ENCODE measurements at places on chromosomes 1 and 21.

DNA sequence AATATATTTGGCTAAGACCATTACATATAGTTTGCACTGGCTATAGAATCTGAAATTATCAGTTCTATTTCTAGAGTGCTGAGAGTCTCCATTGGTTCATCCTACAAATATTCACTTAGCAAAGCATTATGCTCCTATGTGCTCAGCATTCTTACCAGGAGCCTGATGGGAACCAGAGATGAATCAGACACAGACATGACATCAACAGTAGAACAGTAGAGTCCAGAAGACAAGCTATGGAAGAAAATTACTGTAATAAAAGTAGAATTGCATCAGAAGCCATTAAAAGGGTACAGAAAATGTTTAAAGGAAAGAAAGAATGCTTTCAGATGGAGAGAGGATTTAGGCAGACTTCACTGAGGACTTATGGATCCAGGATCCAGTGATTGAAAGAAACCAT lies 271.7 kb upstream of the SNX7 start:
- DNase-seq: no peak

DNA sequence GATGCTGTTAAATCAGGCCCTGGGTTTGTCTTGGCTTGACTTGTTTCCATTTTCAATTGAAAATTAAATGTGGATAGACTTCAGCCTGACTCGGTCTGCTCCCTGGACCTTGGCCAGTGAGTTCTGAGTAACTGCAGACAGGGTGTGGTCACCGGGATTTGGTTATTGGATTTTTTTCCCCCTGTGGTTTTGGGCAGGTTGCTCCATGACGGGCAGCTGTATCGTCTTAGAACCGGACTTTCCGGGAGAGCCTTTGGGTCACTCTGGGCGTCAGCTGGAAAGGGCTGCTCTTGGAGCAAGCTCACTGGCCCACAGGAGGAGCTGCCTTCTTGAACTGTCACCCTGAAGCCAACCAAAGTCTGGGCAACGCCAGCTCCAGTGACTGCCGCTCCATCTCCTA lies 75.0 kb downstream of the CLIC6 start:
- DNase-seq: no peak

DNA sequence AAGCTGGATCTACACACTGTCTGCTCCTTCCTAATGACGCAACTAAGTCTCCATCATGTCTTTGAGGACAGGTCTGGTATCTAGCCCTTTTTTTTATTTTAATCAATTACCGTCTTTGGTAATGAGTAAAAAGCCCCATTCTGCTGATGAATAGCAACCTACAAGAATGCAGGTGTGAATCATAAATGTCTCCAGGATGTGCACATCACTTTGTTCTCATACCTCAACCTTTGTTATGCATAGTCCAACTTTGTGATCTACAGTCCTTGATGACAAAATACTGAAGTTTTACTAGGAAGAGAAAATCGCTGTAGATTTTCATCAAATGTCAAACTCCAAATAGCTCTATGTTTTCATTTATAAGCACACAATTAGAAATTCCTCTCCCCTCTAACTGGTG lies 39.3 kb downstream of the PLPPR5 start:
- DNase-seq: no peak

GRCh38 chr1:206979379-206980043 lies 9.3 kb upstream of the FCAMR start:
- DNase-seq: peak; percentile 62

GRCh38 chr1:221718381-221719277 lies 23.3 kb downstream of the DUSP10 start:
- DNase-seq: no peak

GRCh38 chr1:6547301-6547700 lies 7.0 kb downstream of the NOL9 start:
- DNase-seq: peak; percentile 26

DNA sequence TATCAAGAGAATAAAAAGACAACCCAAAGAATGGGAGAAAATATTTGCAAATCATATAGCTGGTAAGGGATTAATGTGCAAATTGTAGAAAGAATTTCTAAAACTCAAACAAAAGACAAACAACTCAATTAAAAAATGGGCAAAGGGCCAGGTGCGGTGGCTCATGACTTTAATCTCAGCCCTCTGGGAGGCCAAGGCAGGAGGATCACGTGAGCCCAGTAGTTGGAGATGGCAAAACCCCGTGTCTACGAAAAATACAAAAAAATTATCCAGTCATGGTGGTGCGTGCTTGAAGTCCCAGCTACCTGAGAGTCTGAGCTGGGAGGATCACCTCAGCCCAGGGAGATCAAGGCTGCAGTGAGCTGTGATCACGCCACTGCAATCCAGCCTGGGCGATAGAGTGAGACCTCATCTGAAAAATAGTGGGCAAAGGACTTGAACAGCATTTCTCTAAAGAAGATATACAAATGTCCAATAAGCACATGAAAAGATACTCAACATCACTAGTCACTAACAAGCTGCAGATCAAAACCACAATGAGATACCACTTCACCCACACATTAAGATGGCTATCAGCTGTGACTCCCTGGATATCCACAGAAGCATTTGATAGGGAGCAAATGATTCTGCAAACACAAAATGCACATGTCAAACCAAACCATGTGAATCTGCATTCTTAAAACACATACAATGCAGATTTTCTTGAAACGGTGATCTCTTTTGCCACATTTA lies 20.9 kb downstream of the SLC30A1 start:
- DNase-seq: no peak

GRCh38 chr1:29211086-29212030 lies 19.4 kb downstream of the MECR start:
- DNase-seq: no peak

GRCh38 chr1:235784950-235785349 lies 81.8 kb downstream of the LYST start:
- DNase-seq: no peak

DNA sequence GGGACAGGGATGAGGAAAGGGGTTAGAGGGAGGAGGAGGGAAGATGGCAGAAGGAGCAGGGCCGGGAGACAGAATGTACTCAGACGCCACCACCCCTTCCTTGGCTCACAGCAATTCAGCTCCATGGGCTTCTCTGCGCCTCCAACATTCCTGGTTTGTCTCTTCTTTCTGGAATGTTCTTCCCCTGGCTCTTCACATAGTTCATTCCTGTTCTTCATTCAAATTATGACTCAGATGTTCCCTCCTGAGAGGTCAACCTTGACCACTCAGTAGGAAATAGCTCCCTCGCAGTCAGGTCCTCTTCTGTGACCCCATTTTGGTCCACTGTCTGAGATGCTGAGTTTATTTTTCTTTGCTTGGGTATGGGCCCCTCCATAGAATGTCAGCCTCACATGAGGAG lies 203.2 kb downstream of the C1orf94 start:
- no peak for DNase-seq

DNA sequence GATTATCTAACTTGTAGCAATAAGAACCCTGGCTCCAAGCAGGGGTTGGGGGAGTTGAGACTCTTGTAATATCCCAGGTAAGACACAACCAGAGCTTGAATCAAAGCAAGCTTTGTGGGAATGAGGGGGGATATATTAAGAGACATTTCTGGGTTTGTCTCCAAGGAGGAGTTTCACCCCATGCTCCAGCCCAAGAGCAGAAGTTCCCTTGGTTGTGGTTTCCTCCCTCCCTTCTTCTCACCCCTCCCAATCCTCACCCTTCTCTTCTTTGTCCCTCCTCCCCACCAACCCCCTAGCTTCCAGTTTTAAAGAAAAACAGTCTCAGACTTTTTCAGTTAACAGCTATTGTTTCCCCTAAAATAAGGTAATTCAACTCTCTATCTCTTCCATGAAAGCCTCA lies 11.9 kb downstream of the TRAF3IP3 start:
- DNase-seq: no peak

GRCh38 chr1:97281962-97282361 lies 560.4 kb downstream of the PTBP2 start:
- no peak for DNase-seq

DNA sequence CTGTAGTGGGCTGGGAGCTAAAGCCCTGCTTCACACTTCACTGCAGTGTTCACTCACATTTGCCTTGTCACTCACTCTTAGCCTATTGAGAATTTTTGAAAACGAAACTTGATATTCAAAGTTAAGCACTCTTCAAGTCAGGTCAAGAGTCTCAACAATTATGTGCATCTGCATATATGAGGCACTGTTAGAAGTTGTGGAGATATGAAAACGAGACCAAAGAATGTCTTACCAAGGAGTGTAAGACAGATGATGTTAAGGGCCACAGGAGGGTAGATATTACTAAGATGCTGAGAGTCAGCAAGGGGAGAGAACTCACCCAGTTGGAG lies 64.7 kb upstream of the GJA8 start:
- DNase-seq: no peak

DNA sequence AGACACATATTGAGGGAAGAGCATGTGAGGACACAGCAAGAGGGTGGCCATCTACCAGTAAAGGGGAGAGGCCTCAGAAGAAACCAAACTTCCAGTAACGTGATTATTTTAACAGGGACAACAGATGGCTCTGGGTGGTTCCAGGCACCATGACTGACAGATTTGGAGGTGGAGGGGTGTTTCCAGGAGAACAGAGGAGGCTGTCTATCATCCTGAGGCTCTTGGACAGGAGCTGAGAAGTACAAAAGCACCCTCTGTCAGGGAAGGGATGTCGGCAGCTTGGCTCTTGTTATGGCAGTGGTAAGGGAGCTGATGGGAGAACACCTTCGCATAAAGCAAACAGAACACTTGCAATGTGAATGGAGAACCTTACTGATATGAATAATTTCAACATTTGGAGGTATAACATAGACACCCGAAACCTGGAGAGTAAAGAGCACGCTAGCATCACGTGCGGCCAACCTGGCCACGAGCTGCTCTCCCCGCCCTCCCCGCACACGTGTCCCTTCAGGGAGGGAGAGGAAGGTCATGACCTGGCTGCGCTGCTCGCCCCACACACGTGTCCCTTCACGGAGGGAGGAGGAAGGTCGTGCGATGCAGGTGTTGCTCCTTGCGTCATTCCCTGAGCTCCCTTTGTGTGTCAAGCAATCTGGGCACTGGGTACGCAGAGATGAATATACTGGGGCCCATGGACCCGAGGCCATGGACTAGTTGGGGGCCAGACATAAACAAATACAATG lies 37.5 kb upstream of the NLRP3 start:
- DNase-seq: no peak

GRCh38 chr1:94674876-94675275 lies 133.3 kb upstream of the F3 start:
- no peak for DNase-seq

- DNase-seq: peak; percentile 99
Measured at GRCh38 chr1:66705110-66705509, 47.1 kb upstream of the DYNLT5 start.

GRCh38 chr1:60541831-60542532 lies 468.4 kb upstream of the C1orf87 start:
- DNase-seq: no peak

DNA sequence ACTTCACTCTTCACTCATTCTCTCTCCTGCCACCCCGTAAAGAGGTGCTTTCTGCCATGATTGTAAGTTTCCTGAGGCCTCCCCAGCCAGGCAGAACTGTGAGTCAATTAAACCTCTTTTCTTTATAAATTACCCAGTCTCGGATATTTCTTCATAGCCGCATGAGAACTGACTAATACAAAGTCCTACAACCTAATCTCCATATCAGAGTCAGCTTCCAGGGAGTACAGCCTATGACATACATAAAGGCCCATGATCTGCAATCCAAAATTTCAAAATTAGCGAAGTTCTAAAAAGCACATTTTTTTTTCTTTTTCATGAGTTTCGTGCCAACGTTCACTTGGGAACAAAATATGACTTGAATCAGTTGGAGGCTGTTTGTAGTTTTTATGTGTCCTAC lies 256.9 kb upstream of the DUSP10 start:
- DNase-seq: no peak

GRCh38 chr1:89261926-89262515 lies 10.6 kb downstream of the GBP5 start:
- no peak for DNase-seq

DNA sequence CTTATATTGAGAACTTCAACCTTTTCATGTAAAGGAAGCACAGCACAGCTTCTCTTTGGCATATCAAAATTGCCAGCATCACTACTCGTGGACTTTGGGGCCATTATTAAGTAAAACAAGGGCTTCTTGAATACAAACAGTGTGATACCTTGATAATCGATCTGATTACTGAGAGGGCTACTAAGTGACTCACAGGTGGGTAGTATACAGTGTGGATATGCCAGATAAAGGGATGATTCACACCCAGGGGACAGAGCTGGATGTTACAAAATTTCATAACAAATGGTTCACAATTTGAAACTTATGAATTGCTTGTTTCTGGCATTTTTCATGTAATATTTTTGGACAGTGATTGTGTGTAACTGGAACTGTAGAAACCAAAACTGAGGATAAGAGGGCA lies 15.4 kb downstream of the HDAC1 start:
- DNase-seq: no peak

DNA sequence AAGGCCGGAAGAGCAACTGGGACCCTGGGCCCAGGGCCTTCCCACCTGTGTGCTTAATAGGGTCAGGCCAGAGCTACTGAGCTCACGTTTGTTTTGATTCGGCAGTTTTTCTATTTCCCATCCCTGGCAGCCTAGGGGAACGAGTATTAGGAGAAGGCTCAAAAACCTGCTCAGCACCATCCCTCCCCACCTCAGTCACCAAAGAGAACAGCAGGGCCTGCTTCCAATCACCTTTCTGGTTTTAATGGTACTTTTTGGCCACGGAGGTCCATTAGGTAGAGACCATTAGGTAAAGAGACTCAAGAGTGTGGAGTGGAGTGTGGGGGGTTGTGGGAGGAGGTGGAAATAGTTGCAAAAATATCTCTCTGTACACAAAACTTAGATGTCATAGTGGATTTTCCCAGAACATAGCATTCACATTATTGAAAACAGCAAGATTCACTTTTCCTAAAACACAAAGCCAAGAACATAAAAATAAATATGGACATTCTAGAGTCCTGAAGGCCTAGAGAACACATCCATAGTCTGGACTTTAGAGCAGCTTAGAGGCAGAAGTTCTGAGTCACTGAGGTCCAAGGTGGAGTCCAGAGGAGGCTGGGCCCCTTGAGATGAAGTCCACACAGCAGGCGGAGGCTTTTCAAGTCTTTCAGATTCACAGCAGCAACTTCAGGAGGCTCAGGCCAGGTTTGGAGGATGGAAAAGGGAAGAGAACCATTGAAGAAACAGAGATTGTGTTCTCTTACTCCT lies 19.5 kb downstream of the NUAK2 start:
- DNase-seq: no peak

- DNase-seq: peak; percentile 93
Measured at GRCh38 chr1:181033799-181034451, at the start of gene MR1. MR1 (plus strand) TSS chr1:181033983; CDS start chr1:181034008, 25 bp downstream.

- no peak for DNase-seq
Measured at GRCh38 chr1:2151252-2151651, 43.3 kb downstream of the FAAP20 start.

GRCh38 chr1:15351310-15351709 lies 58.4 kb upstream of the EFHD2 start:
- no peak for DNase-seq

DNA sequence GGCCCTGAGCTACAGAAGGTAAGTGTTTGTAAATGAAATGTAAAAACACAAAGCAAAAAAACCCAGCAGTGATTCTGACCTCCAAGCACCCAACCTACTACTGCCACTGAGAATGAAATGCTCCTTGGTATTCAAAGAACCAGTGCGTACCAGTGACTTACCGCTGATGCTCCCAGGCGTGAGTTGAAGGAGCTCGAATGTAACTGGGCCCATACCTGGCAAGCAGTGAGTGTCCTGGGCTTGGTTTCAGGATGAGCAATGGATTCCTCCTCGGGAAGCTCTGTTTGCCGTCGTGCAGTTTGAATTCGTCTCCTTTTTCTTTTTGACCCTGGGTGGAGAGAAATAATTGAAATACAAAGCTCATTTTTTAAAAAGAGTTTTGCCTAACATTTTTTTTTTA lies 121.9 kb downstream of the ATG4C start:
- DNase-seq: no peak

- DNase-seq: no peak
Measured at GRCh38 chr1:6909857-6910256, 124.6 kb downstream of the CAMTA1 start.
